ENCODE measurements at places on chromosomes 1 and 21.

GRCh38 chr1:154094411-154094810, 60.5 kb downstream of the NUP210L start:
- DNase-seq: no peak

GRCh38 chr1:207992677-207993236, 81.8 kb upstream of the CD34 start:
- DNase-seq: no peak

GRCh38 chr1:218284377-218284916, 646 bp upstream of the RRP15 start:
- no peak for DNase-seq

GRCh38 chr1:84156210-84156621, 12.1 kb downstream of the PRKACB start:
- no peak for DNase-seq

GRCh38 chr1:51000651-51001050, 30.6 kb downstream of the CDKN2C start:
- DNase-seq: no peak

All from activated CD4-positive, alpha-beta T cell treated with anti-CD3 and anti-CD28 coated beads, Interleukin-2, amount 10 ng/mL, durations not matched to agents 7 days and 5 days (primary cell).